Germinal center (tissue), 1 donor: ENCODE measurements at places on chromosomes 3 and 15.
A peak's percentile ranks its signal among the peaks of the same experiment; 100 is the strongest.

DNA sequence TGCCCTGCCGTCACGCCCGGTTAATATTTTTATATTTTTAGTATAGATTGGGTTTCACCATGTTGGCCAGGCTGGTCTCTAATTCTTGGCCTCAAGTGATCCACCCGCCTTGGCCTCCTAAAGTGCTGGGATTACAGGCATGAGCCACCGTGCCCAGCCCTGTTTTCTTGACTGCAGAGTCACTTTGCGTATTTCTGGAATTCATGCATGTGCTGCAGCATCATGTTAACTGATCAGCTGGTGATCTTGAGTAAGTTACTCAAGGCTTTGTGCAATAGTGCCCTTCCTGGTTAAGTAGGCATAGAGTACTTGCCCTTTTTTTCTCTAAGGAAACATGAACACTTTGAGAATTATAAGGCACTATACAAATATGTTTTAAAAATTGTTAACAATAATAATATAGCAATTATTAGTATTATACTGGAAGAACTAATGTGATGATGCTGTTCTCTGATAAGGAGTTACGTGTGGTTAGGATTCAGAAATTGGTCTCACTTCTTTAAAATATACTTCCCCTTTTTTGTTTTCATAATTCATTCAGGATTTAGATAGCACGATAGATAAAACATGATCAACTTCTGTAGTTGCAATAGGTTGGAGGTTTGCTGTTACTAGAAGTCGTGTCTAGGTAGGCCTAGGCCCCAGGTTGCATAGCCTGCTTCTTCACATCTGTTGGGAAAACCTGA lies 33.6 kb downstream of the GPR171 start:
- peak; percentile 38 for DNase-seq

- DNase-seq = no peak
Observed at GRCh38 chr3:69020424-69020823, 6.9 kb upstream of the EOGT start.

- DNase-seq = no peak
Observed at GRCh38 chr15:43070893-43071292, 34.9 kb downstream of the UBR1 start.

GRCh38 chr15:84947947-84948830 lies 33.5 kb upstream of the PDE8A start:
- DNase-seq = no peak

GRCh38 chr3:17356585-17356984 lies 385.8 kb downstream of the TBC1D5 start:
- DNase-seq = no peak
